ENCODE measurements at places on chromosomes 16 and 17. TPM values are rescaled to one million over a fixed set of nuclear protein-coding genes. Genes with fewer than 3 reads are reported as not detected.

DNA sequence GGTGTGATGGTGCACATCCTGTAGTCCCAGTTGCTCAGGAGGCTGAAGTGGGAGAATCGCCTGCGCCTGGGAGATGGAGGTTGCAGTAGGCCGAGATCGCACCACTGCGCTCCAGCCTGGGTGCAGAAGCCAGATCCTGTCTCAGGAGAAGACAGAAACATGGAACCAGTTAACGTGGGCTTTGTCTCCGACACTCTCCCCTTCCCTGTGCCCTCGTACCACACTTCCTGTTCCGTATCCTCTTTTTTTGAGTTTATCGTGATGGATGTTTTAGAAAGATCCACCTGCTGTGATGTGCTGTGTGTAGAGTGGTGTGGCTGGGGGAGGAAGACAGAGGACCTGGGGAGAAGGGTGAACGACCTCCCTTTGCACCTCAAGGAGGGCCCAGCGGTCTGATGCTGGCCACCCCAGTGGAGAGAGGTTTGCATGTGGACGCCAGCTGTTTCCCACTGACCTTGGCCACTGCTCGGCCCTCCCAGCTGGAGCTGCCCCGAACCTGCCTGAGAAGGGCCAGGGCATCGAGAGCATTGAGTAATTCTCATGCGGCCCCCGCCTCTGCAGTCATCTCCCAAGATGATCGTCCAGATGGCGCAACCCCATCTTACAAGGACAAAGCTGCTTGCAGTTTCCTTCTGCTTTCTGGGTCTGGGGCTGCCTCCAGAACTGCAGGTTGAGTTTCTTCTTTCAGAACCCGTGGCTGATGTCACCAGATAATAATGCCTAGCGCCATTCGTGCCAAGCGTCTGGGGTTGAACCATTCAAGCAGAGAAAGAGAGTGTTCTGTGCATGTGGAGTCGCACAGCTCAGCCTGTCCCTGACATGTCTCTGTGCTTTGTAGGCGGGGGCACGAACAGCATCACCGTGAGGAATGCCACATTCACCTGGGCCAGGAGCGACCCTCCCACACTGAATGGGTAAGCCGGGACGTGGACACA lies 126.3 kb downstream of the ABCC1 start:
- no peak for DNase-seq

SLC25A11 gene
- 74.2 TPM for total RNA-seq

NOG gene
- 0.82 TPM for total RNA-seq

DNA sequence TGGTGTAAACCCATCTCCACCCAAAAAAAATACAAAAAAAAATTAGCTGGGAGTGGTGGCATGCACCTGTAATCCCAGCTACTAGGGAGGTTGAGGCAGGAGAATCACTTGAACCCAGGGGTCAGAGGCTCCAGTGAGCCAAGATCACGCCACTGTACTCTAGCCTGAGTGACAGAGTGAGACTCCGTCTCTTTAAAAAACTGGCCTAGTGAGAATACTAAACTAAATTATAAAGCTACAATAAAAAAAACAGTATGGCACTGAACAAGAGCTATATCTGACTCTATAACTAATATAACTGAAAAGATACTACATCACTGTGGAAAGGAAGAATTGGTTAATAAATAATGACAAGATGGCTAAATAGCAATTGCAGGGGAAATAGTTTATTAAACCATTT lies 6.4 kb downstream of the SMURF2 start:
- no peak for DNase-seq

DNA sequence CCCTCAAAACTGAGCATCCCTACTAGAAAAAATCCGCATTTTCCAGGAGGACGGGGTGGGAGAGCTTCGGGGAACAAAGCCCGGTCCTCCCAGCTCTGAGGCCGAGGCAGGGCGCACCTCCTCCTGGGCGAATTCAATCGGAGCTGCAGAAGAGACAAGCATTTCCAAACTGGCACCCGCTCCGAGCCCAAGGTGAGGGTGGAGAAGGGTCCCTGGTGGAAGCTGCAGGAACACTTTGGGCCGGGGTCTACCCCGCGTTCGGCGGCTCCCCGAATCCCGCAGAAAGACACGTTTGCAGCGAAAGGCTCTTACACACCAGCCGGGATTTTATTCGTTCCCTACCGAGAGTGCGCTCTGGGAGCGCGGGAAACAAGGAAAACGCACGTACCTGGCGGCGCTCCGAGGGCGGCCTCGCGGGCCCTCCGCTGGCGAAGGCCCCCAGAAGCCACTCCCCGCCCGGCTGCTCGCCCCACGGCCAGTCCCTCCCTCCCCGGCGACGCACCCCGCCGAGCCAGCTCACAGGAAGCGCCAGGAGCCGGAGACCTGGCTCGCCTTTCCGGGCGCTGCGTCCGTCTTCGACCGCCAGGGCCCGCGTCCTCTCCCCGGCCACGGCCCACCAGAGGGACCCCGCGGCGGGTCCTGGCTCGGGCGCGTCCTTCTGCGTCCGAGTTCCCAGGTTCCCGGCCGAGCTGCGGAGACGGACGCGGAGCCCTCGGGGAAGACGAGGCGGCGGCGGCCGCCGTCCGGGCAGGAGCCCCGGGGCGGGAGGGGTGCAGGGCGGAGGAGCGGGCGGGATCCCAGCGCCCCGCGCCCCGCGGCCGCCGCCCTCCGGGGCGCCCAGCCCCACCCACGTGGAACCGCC lies 49.8 kb upstream of the BAHCC1 start:
- DNase-seq = no peak

Data from omental fat pad (tissue), 4 donors.